ENCODE measurements at places on chromosomes 5 and 9.
A peak's percentile ranks its signal among the peaks of the same experiment; 100 is the strongest.

DNA sequence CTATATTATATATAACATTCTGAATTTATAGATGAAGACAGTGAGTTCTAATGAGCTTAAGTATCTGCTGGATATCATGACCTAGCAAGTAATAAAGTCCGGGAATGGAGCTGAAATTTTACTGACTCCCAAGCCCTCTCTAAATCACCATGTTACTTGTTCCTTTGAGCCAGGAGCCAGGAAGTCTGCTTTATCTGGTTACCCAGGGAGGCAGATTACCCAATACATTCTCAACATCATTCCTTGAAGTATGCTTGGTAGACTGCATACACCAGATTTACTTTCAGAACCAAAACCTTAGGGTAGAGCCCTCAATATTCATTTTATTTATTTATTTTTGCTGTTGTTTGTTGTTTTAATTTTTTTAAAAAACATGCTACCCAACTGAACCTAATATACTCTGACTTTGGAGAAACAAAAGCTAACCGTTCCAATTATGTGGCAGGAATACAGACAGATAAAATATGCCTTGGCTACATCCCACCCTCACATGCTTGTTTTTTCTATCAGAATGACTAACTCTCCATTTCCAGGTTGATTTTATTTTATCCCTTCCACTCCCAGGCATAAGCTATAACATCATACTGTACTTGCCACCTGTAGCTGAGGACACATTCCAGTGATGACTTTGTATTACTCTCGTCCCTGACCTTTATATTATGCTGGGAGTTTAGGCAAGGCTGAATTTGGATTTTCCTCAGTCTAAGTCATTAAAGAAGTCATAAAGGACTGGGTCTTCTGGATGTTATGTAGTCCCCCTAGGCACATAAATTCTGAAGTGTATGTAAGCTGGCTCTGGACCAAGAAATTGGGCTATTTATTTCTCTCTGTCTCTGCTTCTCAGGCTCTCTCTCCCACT is 82.0 kb downstream of the YIPF5 start:
- DNase-seq = no peak

GRCh38 chr5:39473156-39473775 is 48.5 kb upstream of the DAB2 start:
- no peak for DNase-seq

GRCh38 chr5:154401355-154401754 is 44.4 kb upstream of the SAP30L start:
- no peak for DNase-seq

DNA sequence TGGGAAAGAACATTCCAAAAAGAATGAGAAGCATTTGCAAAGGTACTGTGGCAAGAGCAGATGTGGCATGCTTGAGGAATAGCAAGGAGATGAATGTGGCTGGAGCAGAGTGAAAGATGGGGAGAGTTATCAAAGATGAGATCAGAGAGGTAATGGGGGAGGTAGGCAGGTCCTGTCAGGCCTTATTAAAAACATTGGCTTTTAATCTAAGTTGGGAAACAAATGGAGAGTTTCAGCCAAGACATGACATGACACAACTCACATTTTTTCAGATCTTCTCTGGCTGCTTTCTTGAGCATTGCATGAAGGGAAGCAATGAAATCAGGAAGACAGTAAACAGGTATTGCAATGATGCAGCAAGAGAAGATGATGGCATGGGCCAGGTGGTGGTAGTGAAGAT is 120.3 kb downstream of the MUSK start:
- DNase-seq = no peak

DNA sequence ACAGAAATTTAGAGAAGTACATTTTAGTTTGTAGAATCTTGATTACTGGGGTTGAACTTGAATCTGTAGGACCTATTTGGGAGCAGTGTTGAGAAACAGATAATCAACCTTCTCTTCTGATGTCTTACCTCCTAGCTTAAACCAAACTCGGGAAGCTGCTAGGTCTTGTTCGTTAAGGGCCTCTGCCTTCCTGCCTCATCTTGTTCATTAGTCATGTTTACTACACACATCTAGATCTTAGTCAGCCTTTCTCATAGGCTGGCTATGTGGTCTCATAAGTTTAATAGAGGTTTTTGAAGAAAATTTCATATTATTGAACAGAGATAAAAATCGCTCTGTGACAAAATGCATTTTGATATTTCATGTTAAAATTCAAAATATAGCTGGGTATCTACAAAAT is 331.0 kb upstream of the EDIL3 start:
- no peak for DNase-seq

DNA sequence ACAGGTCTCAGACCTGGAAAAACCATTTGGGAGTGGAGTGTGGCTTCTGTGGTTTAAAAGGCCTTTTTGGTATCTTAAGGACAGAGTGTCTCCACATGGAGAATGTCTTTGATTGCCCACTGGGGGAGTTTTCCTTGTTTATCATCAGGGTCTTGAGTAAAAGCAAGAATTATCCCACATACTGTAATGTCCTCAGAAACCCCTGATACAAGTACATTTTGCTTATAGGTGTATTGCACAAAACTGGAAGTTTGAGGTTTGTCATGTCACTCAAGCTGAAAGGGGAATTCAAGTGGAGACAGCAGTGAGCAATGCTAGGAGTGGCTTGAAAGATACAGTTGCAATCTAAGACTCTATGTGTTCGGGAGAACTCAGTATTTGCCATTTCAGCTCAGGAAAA is 62.7 kb upstream of the GRAMD2B start:
- DNase-seq = no peak

DNA sequence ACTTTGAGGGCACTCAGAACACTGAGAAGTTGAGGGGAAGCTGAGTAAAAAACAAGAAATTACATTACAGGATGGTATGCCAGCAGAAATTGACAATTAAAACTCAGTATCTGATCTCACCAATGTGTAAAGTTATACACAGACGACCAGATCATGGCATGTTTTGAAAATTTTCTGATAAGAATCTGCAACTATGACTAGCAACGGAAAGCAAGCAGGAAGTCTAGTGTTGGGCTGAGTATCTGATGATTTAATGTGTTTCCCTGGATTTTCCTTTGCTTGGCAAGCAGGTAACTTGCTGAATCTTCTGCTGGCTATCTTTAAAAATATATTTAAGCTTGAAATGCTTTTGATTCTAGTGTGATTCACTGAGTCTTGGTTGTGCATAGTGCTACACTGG is 5.2 kb upstream of the GCNT4 start:
- DNase-seq = no peak

DNA sequence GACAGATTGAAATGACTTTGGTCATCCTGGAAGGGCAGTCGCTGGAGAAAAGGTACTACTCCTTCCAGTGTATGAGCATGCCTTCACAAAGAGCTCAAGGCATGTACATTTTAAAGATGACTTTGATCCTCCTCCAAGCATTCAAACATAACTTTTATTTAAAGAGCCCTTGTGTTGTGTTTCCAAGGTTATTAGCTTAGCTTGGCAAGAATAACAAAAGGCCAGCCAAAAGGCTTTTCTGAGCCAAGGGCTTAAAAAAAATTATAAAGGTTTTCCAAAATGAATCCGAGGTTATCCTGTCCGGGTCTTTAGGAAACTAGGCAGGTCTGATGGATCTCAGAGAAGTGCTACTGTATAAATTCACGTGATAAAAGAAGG is 71.0 kb upstream of the PLPP6 start:
- DNase-seq = no peak

GRCh38 chr5:134649163-134649835 is 714 bp downstream of the SEC24A start:
- no peak for DNase-seq

GRCh38 chr5:1800472-1801221 is 560 bp upstream of the NDUFS6 start:
- DNase-seq = no peak

- DNase-seq = no peak
Observed at GRCh38 chr9:28956116-28956880, 1383.0 kb upstream of the C9orf72 start.

- DNase-seq = peak; percentile 83
Observed at GRCh38 chr5:154198611-154199230, 8.2 kb downstream of the GALNT10 start.

- DNase-seq = no peak
Observed at GRCh38 chr9:16718952-16719351, 151.5 kb downstream of the BNC2 start.

DNA sequence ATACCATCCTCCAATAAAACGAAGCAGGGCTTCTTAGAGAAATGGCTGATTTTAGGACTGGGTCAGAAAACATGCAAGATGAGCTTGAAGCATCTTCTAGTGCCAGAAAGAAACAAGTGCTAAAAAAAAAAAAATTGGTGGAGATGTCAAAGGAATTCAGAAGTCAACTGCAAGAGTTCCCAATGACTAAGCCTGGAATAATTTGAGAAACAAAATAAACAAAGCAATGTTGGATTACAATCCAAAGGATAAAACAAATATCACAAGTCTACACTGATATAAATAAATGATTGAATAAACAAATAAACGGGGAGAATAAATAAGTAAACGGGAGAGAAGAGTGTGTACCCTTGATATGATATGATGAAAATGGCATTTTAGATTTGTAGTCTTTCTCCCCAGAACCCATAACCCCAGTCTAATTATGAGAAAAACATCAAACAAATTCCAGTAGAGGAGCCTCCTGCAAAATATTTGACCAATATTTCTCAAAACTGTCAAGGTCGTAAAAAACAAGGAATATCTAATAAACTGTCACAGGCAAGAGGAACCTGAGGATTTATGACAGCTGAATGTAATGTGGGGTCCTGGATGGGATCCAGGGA is 63.5 kb upstream of the CCL21 start:
- no peak for DNase-seq

GRCh38 chr9:74554751-74555419 is 57.8 kb downstream of the RORB start:
- DNase-seq = peak; percentile 77

DNA sequence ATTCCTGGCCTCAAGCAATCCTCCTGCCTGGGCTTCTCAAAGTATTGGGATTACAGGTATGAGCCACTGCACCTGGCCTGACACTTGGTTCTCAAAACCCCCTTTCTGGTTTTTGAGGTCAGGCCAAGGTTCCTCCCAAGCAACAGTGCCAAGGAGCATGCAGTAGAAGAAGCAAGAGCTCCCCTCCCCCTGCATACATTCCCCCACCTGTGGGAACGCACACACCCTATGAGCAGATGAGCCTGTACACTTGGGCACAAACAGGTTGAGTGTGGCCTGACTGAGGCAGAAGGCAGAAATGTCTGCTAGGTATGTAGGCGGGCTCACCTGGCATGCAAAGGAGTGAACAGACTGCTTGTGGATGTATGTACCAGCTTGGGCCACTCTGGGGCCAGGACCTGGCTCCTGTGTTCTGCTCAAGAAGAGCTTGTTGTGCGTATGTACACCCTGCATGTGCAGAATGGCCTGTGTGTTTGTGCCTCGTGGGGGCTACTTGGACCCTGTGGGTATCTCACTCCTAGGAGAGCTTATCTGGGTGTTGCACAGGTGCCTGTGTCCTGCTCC is 1.7 kb downstream of the GPRIN1 start:
- no peak for DNase-seq

DNA sequence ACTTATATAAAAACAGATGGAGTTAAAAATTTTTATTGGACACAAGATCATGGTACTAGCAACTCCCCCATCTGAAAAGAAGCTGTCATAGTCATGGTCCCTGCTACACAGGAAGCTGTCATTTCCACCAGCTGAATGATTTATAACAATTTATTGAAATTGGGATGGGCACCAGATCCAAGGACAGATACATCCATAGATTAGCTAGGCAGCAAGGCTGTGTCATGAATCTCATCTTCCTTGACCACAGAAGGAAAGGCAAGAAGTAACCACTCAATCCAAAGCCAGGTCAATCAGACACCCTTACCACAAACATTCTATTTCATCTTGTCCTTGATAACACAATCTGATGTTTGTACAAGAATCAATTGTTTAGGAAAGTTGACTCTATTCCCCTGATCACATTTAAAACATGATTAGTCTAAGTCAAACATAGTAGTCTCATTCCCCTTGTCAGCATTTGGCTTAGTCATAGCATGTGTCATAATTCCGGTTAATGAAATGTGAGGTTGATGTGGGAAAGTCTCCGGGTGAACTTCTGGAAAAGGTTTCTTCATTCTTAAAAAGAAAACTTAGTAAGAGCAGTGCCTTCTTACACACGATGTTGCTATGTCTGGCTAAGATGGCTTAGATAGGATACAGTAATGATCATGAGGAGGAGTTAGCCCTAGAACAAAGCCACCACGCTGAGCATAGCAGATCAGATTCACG is 462.6 kb upstream of the PAPPA start:
- peak; percentile 85 for DNase-seq

GRCh38 chr5:52598968-52599367 is 188.7 kb upstream of the ITGA1 start:
- DNase-seq = no peak

- DNase-seq = no peak
Observed at GRCh38 chr5:106940986-106941385, 729.8 kb downstream of the EFNA5 start.

DNA sequence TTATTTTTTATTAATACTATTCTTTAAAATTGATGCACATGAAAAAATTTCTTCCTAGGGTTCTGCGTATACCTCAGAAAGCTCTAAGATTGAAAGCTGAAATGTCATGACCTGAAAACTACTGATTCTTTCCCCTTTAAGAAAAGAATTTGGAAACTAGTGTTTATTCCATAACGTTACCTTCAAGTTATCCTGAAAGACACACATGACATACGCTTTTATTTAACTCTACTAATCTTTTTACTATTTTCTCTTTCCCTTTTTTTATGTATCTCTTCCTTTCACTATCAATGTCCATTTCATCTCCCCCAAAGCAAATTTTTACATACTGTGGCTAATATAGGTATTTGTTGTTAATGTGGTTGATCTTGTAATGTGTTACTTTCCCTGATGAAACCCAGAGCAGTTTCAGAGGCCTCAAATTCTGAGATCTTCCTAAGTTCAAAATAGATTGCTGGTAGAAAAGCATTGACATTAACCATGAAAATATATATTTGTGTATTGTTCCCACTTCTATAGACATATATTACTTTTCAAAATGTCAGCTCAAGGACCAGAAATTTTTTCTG is 7.4 kb downstream of the NIPBL start:
- DNase-seq = no peak

GRCh38 chr5:107580889-107581820 is 89.6 kb downstream of the EFNA5 start:
- DNase-seq = no peak

Data from H4 (cell line).